CD4-positive, CD25-positive, alpha-beta regulatory T cell (primary cell): ENCODE measurements at places on chromosomes 6 and 20.

DNA sequence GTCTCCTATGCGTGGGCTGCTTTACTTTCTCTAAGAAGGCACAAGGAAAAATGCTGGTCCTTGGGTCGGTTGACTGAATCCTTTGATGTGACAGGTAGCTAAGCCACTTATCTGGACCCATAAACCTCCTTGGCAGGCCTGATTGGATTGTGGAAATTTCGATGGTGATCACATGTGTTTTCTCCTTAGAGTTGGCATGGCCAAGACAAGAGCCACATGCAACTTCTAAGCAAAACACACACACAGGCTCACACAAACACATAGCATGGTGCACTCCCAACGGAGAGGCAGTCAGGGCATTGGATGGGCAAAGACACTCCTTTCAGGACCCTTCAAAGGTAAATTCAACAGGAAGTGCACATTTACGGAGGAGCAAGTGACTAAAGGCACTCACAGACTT, 95.2 kb downstream of the PSMG4 start:
- no peak for DNase-seq

- DNase-seq, result no peak
These were observed 34.1 kb downstream of the HFE start for GRCh38 chr6:26121141-26122004.

DNA sequence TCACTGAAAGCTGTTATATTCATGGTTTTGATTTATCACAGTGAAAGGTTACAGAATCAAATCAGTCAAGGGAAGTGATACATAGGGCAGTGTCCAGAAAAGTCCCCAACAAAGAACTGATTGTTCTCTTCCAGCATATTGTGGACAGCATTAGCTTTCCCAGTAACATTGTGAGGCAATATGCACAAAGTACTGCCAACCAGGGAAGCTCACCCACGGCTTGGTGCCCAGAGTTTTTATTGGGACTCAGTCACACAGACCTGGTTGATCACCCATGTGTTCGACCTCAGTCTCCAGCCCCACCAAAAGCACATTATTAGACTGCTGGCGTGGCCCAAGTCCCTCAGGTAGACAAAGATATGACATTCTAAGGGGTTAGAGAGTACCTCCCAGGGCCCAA, 76.0 kb downstream of the LCA5 start:
- DNase-seq, result no peak

- DNase-seq, result no peak
These were observed at the start of gene C6orf118 for GRCh38 chr6:165308926-165309731. Gene C6orf118, minus strand, starts transcription at chr6:165309605. Its CDS starts 19 bp downstream, at chr6:165309586.

DNA sequence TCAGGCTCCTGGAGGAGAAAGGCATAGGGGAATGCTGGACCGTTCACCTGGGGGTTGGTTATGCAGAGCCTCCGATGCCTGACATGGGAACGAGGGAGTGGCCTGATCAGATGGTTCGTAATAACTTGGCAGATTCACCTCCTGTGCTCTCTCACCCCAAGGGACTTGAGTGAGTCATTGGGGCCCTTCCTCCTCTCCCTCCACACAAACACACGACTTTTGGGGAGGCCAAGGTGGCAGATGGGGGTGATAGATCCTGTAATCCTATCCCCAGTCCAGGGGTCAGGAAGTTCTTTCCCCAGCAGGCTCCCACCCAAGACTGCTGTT, 45.6 kb upstream of the ARFGEF2 start:
- DNase-seq, result no peak

DNA sequence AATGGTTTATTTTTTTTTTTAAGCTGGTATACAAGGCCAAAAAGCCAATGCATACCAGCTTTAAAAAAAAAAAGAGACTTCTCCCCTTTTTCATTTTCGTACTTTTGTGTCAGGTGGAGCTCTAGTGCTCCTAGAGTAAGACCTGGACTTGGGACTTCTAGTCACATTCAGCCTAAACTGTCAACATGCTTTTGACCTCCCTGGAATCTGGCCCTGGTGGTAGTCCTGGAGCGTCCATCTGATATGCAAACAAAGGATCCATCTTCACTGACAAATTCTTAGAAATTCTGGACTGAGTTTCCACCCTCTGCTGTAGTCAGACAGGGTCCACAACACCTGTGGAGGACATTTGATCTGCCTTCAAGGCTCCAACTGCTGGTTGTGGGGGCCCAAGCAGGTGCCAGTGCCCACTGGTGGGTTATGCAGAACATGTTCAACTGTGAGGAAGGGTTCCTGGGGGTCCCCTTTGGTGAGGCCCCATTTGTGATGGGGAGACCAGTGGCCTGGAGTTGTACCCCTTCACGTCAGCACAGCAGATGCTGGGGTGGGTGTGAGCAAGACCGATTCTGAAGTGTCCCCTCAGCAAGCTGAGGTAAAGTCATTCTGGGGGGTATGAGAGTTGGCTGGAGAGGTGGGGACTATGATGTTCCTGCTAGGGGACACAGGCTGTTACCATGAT, 12.6 kb upstream of the PCMTD2 start:
- no peak for DNase-seq

- peak; percentile 12 for DNase-seq
These were observed 93.6 kb downstream of the STXBP5 start for GRCh38 chr6:147297663-147298316.

GRCh38 chr20:37376791-37377190, 30.9 kb downstream of the SRC start:
- DNase-seq, result no peak

GRCh38 chr6:29474996-29475395, 12.8 kb downstream of the MAS1L start:
- no peak for DNase-seq

DNA sequence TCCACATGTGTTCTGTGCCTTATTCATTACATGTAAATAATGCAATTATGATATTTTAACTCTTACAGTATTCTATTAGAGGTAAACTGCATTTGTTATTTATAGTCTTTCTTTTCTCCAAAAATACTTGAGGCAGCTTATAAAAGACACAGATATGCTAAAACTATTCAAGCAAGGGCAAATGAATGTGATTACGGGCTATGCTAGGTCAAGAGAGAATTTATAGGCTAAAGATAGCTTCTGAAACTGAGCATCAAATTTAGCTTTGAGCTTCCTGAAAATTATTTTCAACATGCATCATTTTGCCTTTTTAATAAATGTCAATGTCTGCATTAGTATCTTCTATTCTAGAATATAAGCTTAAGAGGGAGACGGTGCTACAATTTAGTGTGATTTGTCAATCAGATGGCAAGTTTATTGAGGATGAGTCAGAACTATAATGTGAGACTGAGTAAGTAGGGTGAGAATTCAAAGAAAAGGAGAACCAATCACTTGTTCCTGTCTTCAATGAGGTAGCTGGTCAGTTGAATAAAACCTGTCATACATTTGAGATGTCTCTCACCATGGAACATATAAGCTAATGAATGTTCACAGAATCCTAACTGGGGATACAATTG, 669.4 kb upstream of the CITED2 start:
- DNase-seq, result no peak

DNA sequence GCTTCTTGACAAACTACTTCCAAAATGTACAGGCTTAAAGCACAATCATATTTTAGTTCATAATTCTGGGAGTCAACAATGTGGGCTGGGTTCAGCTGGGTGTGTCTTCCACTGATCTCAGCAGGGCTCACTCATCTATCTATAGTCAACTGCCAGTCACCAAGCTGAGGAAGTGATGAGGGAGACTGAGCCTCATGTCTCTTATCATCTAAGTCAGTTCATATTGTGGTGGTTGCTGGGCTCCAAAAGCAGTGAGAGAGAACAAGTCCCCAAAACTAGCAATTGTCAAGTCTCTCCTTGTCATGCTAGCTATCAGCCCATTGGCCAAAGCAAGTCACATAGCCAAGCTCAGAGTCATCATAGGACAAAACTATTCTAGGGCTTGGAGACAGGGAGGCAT, 465.9 kb upstream of the ARID1B start:
- DNase-seq, result no peak

GRCh38 chr6:30890646-30891449, 6.5 kb downstream of the DDR1 start:
- no peak for DNase-seq

DNA sequence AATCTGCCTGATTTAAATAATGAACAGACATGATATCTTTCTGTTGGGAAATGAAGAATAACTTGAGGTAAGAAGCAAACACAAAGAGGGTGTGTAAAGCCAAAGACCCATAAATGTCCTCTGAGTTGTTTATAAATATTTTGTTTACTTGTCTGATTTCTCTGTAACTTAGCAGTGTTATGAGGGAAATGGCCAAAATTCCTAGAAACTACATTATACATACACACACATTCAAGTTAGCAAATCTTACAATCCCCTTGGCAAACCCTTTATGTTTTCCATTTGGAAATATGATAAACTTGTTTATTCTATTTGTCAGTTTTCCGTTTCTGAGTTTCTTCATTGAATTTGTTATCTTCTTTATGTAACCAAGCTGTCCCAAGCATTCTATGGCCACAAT, 81.4 kb upstream of the TCF21 start:
- DNase-seq, result no peak

- no peak for DNase-seq
These were observed 192.7 kb upstream of the SLC35B3 start for GRCh38 chr6:8628063-8628462.

- no peak for DNase-seq
These were observed 108.4 kb downstream of the SLX4IP start for GRCh38 chr20:10543480-10543879.

DNA sequence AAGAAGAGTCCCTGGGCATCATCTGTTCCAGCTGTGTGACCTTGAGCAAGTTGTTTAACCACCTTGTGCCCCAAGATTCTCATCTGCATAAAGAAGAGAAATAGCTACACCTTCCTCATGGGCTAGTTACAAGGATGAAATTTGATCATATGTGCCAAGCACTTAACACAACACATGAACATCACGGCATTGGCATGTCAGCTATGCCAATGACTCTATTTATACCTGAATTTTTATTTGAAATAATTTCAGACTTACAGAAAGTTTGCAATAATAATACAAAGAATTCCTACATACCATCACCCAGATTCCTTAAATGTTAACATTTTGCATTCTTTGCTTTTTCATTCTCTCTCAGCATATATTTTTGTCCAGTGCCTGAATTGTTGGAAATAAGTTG, 21.0 kb upstream of the TCF15 start:
- DNase-seq, result no peak

- DNase-seq, result no peak
These were observed 127.5 kb upstream of the SMLR1 start for GRCh38 chr6:130699742-130700141.

- DNase-seq, result no peak
These were observed 51.8 kb upstream of the DTNBP1 start for GRCh38 chr6:15714658-15715057.
